ENCODE measurements at places on chromosomes 11 and 22.
A peak's percentile ranks its signal among the peaks of the same experiment; 100 is the strongest.

- DNase-seq, result no peak
Observed at GRCh38 chr22:19614536-19614863, 90.3 kb upstream of the CLDN5 start.

DNA sequence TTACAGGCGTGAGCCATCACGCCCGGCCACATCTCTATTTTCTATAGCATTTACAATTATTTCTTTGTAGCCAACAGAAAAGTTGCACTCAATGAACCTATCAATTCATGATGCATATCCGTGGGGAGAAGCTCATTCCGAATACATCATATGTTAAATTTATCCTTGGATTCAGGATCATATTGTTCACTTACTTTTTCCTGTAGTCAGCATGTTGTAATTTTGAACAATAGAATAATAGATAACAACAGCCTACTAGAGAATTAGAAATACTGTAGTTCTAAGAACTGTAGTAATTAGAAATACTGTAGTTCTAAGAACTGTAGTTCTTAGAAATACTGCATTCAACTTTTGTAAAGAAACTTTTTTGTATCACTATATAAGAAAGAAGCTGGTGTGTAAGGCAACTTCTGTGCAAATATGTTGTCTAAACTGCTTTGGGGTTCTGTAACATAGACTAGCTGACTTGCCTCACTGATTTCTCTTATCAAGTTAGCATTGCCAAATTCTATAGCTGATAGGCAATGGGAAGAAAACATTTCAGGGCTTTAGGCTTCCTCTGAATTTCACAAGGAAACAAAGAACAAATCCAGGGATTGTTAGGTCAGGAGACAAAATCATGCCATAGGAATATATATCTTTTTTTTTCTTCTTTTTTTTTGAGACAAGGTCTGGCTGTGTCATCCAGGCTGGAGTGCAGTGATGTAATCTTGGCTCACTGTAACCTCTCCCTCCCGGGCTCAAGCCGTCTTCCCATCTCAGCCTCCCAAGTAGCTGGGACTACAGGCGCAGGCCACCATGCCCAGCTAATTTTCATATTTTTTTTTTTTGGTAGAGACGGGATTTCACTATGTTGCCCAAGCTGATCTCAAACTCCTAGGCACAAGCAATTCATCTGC, 91.9 kb downstream of the CSTPP1 start:
- no peak for DNase-seq

DNA sequence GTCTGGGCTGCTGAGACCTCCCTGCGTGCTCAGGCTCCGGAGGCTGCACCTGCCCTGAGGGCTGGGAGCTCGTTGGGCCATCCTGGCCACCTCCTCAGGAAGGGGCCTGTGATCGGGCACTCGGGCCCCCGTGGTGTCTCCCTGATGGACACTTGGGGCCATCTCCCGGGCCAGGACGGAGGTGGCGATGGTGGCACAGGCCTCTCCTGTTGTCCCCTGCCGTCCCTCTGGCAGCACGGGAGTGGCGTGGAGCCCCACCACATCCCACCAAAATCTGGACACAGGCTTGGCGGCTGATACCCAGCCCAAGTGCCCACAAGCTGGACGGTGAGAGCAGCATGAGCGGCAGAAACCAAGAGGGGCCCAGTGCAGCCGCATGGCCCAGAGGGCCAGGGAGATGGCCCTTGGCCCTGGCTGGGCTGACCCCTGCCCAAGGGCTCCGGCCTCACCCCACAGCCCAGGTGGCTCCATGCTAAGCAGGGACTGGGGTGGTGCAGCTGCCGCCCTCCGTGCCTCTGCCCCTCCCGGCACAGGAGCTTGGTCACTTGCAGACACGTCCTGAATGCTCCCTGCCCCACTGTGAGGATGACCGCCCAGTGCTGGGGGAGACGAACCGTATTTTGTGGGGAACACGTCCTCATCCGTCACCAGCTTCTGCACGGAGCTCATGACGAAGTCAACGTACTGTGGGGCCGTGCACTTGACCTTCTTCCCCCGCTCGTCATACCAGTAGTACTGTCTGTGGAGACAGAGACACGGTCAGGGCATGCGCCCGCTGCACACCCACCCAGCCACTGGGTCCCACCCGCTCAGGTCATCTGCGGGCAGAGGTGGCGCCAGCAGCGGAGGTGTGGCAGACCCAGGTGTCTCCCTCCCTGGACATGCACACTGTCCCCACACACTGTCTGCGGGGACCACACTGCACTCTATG, 15.6 kb downstream of the MOB2 start:
- no peak for DNase-seq

GRCh38 chr11:75428281-75428724, 4.7 kb downstream of the KLHL35 start:
- DNase-seq, result no peak

GRCh38 chr11:133901999-133902398, 54.8 kb downstream of the IGSF9B start:
- DNase-seq, result no peak

GRCh38 chr11:107689317-107690202, 22.3 kb downstream of the SLN start:
- DNase-seq, result peak; percentile 63

DNA sequence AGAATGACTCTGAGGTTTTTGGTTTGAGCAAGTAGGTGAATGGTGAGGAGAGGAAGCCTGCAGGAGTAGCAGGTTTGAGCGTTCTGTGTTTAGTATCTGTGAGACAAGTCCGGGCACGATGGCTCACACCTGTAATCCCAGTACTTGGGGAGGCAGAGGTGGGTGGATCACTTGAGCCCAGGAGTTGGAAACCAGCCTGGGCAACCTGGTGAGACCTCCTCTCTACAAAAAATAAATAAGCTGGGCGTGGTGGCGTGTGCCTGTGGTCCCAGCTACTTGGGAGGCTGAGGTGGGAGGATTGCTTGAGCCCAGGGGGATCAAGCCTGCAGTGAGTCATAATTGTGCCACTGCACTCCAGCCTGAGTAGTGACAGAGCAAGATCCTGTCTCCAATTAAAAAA, 9.7 kb upstream of the CENATAC start:
- peak; percentile 23 for DNase-seq

DNA sequence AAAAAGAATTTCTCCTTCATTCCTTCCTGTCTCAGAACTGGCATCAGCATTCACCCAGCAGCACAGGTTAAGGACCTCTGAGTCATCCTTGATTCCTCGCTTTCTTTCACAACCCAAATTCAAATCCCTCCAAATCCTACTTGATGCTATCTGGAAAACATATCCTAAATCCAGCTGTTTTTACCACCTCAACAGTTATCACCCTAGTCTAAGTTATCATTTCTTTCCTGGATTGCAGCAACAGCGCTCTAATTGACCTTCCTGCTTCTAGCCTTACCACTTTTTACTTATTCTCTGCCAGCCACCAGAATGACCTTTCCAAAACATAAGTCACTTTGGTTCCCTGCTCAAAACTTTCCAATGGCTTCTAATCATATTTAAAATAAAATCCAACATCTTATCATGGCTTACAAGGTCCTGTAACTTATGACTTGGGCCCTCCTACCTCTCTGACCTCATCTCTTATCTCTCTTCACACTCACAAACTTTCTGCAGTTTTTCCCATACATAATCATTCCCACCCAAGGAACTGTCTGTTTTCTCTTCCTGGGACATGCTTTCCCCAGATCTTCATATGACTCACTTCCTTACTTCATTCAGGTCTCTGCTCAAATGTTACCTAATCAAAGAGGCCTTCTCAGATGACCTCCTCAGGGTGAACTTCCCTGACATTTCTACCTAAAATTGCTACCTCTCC, 119.4 kb downstream of the TTC28 start:
- DNase-seq, result peak; percentile 58

- DNase-seq, result peak; percentile 87
Observed at GRCh38 chr11:47565340-47566148, at the start of gene PTPMT1. TSS of gene PTPMT1 (plus strand) at chr11:47565599. CDS start at chr11:47565623, 24 bp downstream.

DNA sequence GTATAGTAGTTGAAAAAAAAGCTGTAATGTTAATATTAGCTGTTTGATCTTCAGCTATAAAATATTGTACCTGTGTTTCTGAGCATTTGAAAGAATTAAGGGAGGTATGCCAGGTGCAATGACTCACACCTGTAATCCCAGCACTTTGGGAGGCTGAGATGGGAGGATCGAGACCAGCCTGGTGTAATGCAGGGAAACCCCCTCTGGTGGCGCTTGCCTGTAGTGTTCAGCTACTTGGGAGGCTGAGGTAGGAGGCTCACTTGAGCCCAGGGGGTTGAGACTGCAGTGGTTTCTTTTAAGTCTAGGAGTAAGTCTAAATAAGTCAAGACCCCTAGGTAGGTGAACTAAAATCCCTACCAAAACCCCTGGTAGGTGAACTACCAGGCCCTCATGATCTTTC, 37.1 kb downstream of the TAF1D start:
- peak; percentile 7 for DNase-seq

DNA sequence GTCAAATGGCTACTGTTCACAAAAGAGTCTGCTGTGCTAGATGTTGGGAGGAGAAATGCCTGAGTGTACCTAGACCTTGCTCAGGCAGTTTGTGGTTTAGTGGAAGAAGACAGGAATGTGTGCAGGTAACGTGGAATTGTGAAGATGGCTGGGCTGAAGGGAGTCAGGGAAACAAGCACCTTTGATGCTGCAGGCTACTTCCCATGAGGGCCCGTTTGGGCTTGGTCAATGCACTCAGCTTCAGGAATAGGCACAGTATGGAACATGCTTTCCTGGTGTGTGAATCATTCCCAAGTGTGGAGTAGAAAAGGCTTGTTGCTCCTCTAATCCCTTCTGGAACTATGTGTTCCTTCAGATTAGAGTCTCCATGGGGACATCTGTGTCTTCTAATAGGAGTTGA, 318.3 kb upstream of the MTNR1B start:
- DNase-seq, result no peak

DNA sequence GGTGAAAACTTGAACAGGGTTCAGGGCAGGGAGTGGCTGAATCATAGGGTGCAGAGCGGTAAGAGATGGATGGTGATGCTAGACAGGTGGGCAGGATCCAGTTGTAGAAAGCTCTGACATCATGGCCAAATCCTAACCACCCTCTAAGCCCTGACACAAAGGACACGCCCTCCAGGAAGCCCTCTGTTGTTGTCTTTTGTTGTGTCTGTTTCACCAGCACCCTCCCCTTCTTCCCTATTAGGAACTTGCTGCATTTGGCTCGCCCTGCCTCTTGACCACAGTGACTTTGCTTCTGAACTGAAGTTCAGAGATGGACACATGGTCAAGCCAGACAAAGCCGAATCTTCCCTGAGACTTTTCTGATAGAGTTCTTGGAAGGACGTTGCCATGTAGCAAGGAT, 14.2 kb upstream of the APOL6 start:
- no peak for DNase-seq

DNA sequence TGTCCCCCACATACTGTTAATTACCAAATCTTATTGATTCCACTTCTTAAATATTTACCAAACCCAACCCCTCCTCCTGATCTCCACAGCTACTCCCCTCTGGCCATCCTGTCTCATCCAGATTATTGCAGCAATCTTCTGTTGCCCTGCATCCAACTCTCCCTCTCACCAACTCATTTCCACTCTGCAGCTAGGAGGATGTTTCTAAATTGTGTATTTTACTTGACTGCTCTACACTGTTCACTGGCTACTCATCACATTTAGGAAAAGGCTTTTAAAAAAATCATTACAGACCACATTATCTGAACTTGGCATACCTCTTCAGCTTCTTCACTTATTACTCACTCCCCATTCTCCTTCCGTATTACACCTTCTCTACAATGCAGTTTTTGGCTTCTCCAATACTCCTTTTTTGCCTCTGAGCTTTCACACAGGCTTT, 117.9 kb downstream of the ATG16L2 start:
- no peak for DNase-seq

DNA sequence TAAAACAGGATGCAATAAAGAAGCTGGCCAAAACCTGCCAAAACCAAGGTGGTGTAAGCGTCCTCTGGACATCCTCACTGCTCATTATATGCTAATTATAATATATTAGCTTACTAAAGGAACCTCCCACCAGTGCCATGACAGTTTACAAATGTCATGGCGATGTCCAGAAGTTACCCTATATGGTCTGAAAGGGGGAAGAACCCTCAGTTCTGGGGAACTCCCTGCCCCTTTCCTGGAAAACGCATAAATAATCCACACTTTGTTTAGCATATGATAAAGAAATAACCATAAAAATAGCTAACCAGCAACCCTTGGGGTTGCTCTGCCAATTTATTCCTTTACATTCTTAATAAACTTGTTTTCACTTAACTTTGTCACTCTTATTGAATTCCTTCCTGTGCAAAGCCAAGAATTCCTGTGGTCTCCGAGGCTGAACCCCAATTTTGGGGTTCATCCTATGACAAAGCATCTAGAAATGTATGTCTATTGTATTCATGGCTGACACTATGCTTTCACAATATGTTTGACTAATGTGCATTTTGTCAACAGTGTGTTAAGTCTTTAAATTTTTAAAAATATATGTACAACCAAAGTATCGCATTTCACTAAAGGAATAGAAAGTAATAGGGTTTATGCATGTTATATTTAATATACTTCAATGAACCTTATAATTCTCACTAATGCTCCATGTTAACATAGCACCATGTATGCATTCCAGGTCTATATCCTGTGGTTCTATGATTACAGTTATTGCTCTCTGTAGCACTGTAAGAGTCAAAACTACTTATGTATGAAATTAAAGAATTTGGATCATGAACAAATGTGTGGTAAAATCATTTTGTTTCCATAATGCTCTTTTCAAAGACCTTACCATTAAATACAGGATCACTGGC, 25.1 kb downstream of the LGR4 start:
- DNase-seq, result no peak

DNA sequence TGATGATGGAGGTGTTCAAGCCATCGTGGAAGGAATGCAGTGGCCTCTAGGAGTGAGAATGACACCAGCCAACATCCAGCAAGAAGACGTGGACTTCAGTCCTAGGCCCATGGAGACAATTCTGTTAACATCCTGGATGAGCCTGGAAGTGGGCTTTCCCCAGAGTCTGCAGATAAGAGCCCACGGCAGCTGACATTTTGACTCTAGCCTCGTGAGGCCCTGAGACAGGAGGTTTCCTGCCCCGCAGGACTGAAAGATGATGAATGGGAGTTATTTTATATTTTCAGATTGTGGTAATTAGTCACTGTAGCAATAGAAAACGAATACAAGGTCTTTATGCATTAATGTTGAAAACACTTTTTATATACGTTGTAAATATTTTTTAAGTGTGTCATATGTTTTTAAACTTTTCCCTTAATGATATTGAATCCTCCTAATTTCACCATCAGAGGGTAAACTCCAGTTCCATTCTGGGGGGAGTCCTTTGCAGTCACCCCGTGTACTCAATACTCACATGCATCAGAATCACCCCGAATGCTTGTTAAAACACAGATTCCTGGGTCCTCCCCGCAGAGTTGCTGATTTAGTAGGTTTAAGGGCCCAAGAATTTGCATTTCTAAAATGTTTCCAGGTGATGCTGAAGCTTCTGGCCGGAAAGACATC, 570 bp upstream of the TPCN2 start:
- no peak for DNase-seq
